Esophagus mucosa (tissue), 1 donor: ENCODE measurements at places on chromosomes 2 and 18. TPM values are rescaled to one million over a fixed set of nuclear protein-coding genes. Genes with fewer than 3 reads are reported as not detected.

GRCh38 chr2:7020468-7020867 is 103.3 kb downstream of the RNF144A start:
- ATAC-seq = no peak

DNA sequence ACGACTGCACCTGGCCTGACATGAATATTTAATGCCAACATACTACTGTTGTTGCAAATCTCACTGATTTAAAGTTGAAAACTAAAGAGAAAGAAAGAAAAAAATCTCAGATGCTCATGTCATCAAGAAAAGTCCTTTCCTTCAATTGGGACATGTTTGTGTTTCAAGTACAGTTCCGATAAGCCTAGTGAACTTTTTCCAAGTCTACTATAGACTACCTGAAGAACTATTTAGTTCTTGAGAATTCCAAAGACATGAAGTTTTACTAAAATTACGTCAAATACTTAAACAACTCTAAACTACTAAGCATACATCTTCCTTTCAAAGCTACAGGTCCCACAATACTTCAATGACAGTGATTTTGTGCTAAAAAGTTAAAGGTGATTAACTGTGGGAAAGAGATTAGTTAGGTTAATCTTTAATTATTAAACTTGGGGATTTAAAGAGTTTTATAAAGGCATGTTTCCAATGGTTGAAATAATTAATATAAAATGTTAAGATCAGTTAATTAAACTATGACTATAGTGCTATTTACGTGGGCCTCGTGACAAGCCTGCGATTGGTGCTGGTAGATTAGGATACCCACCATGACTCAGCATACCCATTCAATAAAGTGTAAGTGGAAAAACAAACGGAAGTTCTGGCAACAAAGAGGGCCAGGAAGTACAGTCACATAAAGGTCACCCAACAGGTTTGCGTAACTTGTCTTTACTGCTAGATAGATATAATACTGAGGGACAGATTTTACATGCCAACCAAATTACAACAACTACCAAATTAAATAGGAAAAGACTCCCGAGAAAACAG is 55.5 kb downstream of the SEPTIN10 start:
- ATAC-seq = peak; percentile 93

DNA sequence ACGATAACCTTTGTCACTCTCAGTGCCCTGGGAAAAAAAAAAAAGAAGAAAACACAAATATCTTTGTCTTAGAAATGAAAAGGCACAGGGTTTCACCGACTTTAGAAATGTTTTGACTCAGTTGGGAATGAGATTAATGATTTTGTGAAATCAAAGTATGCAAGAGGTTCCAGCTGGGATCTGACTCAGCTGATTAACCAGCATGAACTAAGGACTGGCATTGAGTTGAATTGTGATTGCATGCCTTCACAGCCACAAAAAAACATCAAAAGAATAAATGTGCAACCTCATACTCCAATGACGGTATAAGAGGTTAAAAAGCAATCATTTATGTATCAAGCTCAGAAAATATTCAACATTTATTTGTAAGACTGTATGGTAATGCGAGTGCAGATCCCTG is 566.6 kb upstream of the DSEL start:
- ATAC-seq = no peak

- no peak for ATAC-seq
Observed at GRCh38 chr2:240815761-240816583, 4.0 kb downstream of the KIF1A start.

GRCh38 chr2:164706522-164706921 is 85.2 kb upstream of the GRB14 start:
- ATAC-seq = peak; percentile 88

Gene EVA1A
- total RNA-seq = 0.56 TPM

DNA sequence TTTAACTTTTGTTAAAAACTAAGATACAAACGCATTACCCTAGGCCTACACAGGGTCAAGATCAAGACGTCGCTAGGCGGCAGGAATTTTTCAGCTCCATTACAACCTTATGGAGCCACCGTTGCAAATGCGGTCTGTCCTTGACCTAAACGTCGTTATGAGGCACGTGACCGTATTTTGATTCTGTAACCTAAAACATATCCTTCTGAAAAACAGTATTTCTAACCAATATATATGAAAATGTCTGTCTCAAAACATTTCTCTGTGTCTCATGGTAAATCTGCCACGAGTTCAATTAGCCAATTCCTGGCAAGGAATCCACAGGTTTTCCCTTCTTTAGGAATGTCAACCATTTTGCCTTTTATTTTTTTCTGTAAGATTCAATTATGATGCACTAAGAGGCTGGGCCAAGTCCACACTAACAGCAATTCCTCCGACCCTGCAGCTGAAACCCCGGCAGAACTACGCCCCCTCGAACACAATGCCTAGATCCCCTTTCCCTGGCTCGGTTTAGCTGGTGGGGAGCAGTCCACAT is 1.7 kb downstream of the RTN4 start:
- no peak for ATAC-seq

- no peak for ATAC-seq
Observed at GRCh38 chr2:2717406-2717805, 386.3 kb upstream of the MYT1L start.

DNA sequence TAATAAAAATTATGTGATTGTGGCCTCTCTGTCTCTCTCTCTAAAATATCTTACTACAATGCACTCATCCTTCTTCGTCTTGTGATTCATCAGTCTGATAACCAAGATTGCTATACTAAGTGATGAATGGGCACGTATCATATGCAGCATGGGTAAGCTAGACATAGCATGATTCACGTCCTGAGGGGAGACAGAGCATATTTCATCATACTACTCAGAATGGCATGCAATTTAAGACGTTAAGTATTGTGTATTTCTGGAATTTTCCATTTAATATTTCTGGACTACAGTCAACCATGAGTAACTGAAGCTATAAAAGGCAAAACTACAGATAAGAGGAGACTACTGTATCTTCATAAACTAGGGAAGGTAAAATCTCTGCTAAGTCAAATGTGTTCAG is 97.0 kb upstream of the CD226 start:
- peak; percentile 47 for ATAC-seq

DNA sequence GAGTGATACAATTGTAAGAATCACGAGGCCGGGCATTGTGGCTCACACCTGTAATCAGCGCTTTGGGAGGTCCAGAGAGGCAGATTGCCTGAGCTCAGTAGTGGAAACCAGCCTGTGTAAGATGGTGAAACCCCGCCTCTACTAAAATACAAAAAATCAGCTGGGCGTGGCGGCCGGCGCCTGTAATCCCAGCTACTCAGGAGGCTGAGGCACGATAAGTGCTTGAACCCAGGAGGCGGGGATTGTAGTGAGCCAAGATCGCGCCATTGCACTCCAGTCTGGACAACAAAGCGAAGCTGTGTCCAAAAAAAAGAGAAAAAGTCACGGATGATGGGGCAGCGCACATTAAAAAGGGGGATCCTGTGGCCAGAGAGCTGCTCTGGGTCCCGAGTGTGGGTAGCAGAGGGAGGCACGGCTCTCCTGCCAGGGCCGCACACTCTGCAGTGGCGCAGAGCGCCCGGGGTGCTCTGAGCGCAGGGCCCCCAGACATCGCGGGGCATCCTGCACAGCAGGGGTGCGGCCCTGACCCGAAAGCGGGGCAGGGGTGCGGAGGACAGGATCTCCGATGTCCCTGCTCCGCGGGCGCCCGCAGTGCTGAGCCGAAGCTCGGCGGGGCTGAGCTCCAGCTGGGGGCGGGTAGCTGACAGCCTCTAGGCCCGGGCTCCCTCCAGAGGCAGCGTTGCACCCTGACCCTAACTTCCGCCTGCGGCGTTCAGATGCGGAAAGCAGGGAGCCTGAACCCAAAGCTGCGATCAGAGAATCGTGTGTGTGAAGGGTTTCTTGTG is 30.4 kb upstream of the RAB6D start:
- ATAC-seq = no peak

Gene NT5C1B
- total RNA-seq = not detected

DNA sequence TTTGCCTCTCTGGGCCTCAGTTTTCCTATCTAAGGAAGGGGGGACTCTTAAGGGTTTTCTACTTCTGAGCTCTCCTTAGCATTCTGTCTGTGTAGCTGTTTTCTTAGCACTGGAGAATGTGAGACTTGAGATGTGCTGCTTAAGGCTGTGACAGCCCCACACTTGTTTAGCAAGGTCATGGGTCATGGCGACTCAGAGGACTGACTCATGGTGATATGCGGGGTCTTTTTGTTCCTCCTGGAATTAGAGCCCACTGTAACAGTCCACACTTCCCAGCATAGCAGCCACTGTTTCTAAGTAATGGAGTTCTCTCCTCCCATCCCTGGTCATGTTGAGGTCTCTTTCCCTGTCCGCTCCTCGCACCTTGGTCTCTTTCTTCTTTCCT is 4.1 kb upstream of the LPIN1 start:
- ATAC-seq = no peak

Gene MIB1
- total RNA-seq = 23.8 TPM
